ENCODE measurements at places on chromosomes 12 and 14.

GRCh38 chr12:25459541-25459951 lies 93.5 kb downstream of the LMNTD1 start:
- DNase-seq, result no peak

GRCh38 chr12:96500693-96501092 lies 11.3 kb downstream of the CFAP54 start:
- DNase-seq, result no peak

GRCh38 chr12:22459838-22460490 lies 84.4 kb downstream of the C2CD5 start:
- no peak for DNase-seq

GRCh38 chr12:67757651-67758050 lies 109.1 kb downstream of the DYRK2 start:
- DNase-seq, result peak; percentile 53

DNA sequence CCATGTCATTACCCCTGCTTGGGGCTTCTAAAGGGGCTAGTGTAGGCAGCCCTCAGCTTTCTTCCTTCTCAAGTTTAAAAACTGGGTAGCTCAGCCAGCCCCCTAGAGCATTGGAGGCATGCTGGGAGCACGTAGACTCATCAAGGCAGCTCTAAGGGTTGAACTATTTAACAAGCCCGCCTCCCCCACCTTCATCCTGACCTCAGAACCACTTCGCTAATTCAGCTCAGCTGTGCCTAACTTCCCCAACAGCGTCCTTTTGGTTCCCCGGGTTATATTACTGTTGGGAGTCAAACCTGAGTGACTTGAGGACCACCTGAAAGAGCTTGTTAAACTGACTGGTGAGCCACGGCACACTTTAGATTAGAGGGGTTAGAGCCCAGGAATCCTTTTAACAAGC lies 30.1 kb downstream of the MAX start:
- DNase-seq, result no peak

DNA sequence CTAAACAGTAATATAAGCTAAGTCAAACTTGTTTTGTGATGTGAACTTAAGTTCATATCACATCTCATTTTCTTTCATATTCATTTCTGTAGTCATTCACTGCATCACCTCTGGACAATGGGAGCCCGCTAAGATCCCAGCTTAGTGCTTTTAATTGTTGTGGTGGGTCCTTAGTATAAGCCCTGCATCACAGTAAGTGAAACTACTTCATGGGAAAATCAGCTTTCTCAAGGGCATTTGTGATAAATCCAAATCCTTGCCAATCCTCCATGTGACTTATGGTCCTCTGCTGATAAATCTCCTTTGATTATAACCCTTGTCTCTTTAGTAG lies 98.3 kb downstream of the PLEKHA5 start:
- no peak for DNase-seq

Measured in NCI-H446 (cell line).